HepG2 (cell line): ENCODE measurements at places on chromosomes 7 and 10.
A peak's percentile ranks its signal among the peaks of the same experiment; 100 is the strongest.

- H3K36me3 ChIP-seq = no peaks in the 10 kb centered on the region
- H3K27ac ChIP-seq = no peak overlapping the region
- H3K27me3 ChIP-seq = no peaks in the 10 kb centered on the region
- no peak overlapping the region for H3K4me3 ChIP-seq
Measured at GRCh38 chr10:115875172-115875571, 397.8 kb downstream of the GFRA1 start.

DNA sequence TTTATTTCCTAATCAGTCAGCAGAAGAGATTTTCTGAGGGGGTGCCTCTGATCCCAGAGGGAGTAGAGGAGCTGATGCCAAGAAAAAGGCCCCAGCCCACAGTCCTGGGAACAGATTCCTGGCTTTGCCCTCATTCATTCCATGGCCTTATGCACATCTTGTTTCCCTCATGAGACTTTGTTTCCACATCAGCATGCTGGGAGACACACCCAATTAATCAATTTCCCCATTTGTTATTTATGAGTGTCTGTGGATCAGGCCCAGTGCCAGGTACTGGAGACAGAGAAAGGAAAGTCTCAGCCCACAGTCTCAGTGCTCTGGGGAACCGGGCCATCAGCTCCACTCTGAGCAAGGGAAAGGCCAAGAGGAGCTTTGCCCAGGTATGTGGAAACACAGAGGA lies 496.2 kb upstream of the ZMIZ1 start:
- no peak overlapping the region for H3K4me3 ChIP-seq
- peaks cover 36% of the 10 kb centered on the region for H3K4me1 ChIP-seq
- no peak for DNase-seq
- no peaks in the 10 kb centered on the region for H3K36me3 ChIP-seq
- no peak overlapping the region for H3K27ac ChIP-seq

DNA sequence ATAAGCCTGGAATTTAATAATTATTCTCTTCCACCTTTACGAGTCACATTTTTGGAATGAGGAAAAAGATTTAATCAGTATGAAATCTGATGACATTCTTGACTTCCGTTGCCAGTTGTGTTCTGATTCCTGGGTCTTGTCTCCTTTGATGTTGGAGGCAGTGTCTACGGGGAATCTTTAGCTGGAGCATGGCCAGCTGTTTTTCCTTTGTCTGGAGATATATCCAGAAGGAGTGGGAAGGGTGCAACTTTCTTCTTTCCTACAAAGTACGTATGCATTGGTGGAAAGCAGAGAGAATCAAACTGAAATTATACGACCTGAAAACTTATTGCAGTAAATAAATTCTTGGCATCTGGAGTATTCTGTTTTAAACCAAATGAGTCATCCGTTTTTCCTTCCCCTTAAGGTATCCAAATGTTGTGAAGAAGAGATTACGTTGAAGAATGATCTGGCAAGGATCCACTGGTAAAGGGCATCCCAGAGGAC lies 6.9 kb upstream of the GNG11 start:
- H3K4me1 ChIP-seq = no peaks in the 10 kb centered on the region
- H3K4me3 ChIP-seq = no peak overlapping the region
- H3K36me3 ChIP-seq = no peaks in the 10 kb centered on the region
- no peak overlapping the region for H3K27ac ChIP-seq
- H3K27me3 ChIP-seq = no peaks in the 10 kb centered on the region

GRCh38 chr10:29615195-29615594 lies 19.6 kb downstream of the SVIL start:
- no peaks in the 10 kb centered on the region for H3K27me3 ChIP-seq
- no peak overlapping the region for H3K27ac ChIP-seq
- peaks cover 25% of the 10 kb centered on the region for H3K4me1 ChIP-seq
- DNase-seq = no peak
- no peaks in the 10 kb centered on the region for H3K36me3 ChIP-seq
- no peak overlapping the region for H3K4me3 ChIP-seq

DNA sequence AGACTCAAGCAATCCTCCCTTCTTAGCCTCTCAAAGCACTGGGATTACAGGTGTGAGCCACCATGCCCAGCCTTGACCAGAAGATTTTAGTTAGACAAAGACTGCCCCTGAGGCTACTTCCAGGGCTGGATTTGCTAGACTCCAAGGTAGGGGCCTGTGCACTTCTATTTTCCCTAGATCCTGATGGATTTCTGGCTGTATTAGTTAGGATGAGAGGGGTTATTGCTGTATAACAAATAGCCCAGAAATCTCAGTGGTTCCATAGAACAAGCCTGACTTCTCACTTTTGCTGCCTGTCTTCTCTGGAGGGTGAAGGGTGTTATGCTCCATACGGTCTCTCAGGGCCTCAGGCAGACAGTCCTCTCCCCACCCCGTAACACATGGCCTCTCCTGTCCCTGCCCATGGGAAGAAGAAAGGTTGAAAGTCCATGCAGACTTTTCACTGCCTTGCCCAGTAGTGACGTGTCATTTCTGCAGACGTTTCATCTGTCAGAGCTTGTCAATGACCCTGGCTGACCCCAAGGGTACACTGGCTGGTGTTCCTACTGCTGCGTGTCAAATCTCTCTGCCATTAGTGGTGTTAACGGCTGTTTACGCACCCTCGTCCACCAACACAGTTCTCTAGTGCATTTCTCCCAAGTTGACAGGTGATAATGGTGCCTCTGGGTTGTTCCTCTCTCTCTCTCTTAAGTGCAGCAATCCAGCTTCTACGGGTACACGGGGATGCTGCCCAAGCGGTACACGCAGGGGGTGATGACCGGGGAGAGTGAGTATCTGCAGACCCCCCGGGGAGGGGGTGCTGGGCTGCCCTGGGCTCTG lies 11.6 kb downstream of the SLC29A4 start:
- H3K36me3 ChIP-seq = peaks cover 15% of the 10 kb centered on the region; the same call in 2 of the 3 replicates
- peak; percentile 24 for DNase-seq
- no peaks in the 10 kb centered on the region for H3K27me3 ChIP-seq
- peaks cover 23% of the 10 kb centered on the region for H3K4me1 ChIP-seq
- H3K4me3 ChIP-seq = no peak overlapping the region

DNA sequence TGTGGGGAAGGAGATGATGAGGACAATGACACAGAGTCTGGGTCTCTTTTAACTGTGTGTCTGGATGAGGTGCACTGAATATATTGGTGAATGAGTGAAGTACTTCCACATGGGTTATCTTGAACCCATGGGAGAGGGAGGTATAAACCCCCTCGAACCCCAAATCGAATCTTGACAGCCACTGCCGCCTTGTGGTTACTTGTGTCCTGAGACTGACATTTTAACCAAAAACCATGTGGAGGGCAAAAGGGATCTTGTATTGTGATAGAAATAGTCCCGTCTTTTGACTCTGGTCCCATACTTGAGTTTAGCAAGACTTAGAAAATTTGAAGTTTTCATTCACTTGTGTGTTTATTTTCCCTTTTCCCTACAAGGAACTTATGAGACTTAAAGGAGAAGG lies 283.3 kb downstream of the PHTF2 start:
- no peaks in the 10 kb centered on the region for H3K4me1 ChIP-seq
- no peaks in the 10 kb centered on the region for H3K36me3 ChIP-seq
- H3K27me3 ChIP-seq = peaks cover 11% of the 10 kb centered on the region
- no peak for DNase-seq
- no peak overlapping the region for H3K27ac ChIP-seq

GRCh38 chr7:39948375-39948955 lies 1.6 kb upstream of the CDK13 start:
- H3K27ac ChIP-seq = peak overlapping the region; percentile 100
- no peaks in the 10 kb centered on the region; the same call in 2 of the 3 replicates for H3K27me3 ChIP-seq
- no peaks in the 10 kb centered on the region for H3K36me3 ChIP-seq
- H3K4me1 ChIP-seq = peaks cover 10% of the 10 kb centered on the region; the same call in 1 of the 2 replicates

DNA sequence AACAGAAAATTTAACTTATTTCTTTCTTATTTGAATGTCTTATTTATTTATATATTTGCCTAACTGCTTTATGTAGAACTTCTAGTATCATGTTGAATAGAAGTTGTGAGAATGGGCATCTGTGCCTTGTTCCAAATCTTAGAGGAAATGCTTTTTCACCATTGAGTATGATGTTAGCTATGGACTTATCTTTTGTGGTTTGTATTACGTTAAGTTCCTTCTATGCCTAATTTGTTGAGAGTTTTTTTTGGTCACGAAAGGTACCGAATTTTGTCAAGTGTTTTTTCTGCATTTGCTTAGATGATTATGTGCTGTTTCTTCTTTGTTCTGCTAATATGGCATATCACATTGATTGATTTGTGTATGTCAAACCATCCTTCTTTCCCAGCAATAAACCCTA lies 161.0 kb upstream of the TRIM24 start:
- no peak overlapping the region for H3K4me3 ChIP-seq
- peaks cover 32% of the 10 kb centered on the region for H3K4me1 ChIP-seq
- no peaks in the 10 kb centered on the region for H3K36me3 ChIP-seq
- no peak for DNase-seq

GRCh38 chr10:13382703-13383398 lies 34.8 kb upstream of the SEPHS1 start:
- peaks cover 3% of the 10 kb centered on the region; the same call in 1 of the 2 replicates for H3K27me3 ChIP-seq
- no peak overlapping the region for H3K27ac ChIP-seq
- H3K36me3 ChIP-seq = no peaks in the 10 kb centered on the region
- no peak for DNase-seq
- H3K4me3 ChIP-seq = peak overlapping the region; percentile 18; the same call in 1 of the 2 replicates
- H3K4me1 ChIP-seq = peaks cover 25% of the 10 kb centered on the region

DNA sequence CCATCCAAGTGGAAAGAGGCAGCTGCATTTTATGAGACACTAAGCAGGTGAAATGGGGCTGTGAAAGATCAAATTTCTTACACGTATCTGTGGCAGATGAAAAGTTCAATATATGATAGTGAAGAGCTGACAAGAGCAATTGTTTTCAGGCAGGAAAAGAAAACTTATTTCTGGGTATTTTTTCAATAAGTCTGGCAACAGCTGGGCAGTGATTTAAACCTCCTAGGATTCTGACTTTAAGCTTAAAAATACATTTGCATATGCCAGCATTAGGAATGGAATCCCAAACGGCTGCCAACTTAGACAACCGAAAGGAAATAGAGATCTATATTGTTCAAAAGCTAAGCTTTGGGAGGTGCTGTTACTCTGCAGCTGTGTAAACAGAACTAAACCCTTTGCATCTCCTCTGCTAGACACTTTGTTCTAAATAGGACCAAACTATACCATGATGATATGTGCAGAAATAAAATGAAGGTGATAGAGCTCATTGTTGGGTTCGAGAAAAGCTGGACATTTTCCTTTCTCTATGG lies 26.1 kb downstream of the DYNC1I1 start:
- no peak for DNase-seq
- no peak overlapping the region for H3K27ac ChIP-seq
- H3K4me3 ChIP-seq = no peak overlapping the region
- no peaks in the 10 kb centered on the region for H3K36me3 ChIP-seq
- no peaks in the 10 kb centered on the region for H3K27me3 ChIP-seq
- no peaks in the 10 kb centered on the region for H3K4me1 ChIP-seq

GRCh38 chr10:96229568-96230030 lies 41.8 kb downstream of the BLNK start:
- H3K27me3 ChIP-seq = no peaks in the 10 kb centered on the region
- H3K27ac ChIP-seq = peak overlapping the region; percentile 42
- H3K4me3 ChIP-seq = no peak overlapping the region
- peak; percentile 58 for DNase-seq

DNA sequence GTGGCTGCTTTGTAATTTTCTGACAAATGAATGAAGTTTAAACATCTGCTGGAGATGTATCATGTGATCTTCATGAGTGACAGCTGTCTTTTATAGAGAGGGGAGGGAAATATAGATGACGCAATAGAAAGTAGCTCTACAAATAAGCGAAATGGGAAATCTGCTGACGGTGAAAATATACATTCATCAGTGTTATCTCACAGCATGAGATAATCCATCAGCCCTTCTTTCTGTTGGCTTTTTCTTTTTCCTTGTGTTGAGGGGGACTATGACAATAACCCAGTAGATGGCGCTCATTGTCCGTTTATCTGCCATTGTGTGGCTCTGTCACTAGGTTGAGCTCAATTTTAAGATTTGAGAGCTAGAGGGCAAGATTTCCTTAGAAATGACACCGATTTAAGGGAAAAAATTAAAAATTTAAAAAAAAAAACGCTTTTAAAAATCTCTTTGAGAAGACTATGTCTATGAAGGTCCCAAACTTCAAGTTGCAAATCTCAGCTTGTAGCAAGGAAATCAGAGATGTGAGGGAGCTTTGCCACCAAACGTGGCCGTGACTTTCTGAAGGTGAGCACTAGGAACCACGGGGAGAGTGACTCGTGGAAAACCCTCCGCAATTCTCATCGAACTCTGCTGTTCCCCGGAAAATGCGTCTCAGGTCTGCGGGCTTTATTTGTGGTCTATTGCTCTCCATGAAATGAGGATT lies 114.6 kb upstream of the SFMBT2 start:
- H3K27me3 ChIP-seq = peaks cover 2% of the 10 kb centered on the region; the same call in 1 of the 2 replicates
- peak; percentile 71 for DNase-seq

- no peak overlapping the region for H3K27ac ChIP-seq
- no peak for DNase-seq
- no peak overlapping the region for H3K4me3 ChIP-seq
- 0 out of 3 replicates have a peak, but pooled peaks cover 9% of the 10 kb centered on the region for H3K27me3 ChIP-seq
Measured at GRCh38 chr10:131789516-131789915, 111.3 kb upstream of the PPP2R2D start.

- H3K4me3 ChIP-seq = no peak overlapping the region
- peaks cover 13% of the 10 kb centered on the region; the same call in 1 of the 3 replicates for H3K36me3 ChIP-seq
- no peaks in the 10 kb centered on the region for H3K4me1 ChIP-seq
- H3K27me3 ChIP-seq = no peaks in the 10 kb centered on the region
- no peak overlapping the region for H3K27ac ChIP-seq
- no peak for DNase-seq
Measured at GRCh38 chr7:24722386-24723177, 34.7 kb downstream of the GSDME start.

DNA sequence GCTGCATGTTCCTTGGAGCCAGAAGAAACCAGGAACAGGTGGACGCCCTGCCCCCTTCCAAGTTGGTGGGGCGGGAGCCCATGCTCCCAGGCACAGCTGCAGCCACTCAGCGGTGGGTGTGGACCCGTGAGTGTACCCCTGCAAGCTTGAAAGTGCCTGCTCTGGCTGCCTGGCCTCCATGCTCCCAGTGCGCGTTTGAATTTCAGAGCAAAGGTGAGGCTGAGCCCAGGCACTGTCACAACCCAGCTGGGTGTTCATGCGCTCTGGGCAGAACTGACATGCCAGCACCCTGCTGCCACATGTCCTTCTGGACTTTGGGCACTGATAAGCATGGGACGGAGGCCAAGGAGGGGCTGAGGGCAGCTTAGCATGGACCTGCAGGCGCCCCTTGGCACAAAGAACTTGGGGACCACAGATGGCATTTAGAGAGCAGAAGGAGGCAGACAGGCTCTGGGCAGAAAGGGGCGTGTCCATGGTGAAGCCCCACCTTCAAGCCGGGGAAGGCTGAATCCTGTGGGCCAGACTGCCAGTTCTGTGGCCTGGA lies 402.0 kb upstream of the NRG3 start:
- no peak overlapping the region for H3K4me3 ChIP-seq
- H3K4me1 ChIP-seq = no peaks in the 10 kb centered on the region
- H3K36me3 ChIP-seq = no peaks in the 10 kb centered on the region
- DNase-seq = no peak
- H3K27me3 ChIP-seq = no peaks in the 10 kb centered on the region
